ENCODE measurements at places on chromosomes 3 and 15. TPM values are rescaled to one million over a fixed set of nuclear protein-coding genes. Genes with fewer than 3 reads are reported as not detected.

ALG1L2 gene
- not detected for total RNA-seq

FANCD2OS gene
- total RNA-seq: not detected

CLDN16 gene
- total RNA-seq: not detected

DNA sequence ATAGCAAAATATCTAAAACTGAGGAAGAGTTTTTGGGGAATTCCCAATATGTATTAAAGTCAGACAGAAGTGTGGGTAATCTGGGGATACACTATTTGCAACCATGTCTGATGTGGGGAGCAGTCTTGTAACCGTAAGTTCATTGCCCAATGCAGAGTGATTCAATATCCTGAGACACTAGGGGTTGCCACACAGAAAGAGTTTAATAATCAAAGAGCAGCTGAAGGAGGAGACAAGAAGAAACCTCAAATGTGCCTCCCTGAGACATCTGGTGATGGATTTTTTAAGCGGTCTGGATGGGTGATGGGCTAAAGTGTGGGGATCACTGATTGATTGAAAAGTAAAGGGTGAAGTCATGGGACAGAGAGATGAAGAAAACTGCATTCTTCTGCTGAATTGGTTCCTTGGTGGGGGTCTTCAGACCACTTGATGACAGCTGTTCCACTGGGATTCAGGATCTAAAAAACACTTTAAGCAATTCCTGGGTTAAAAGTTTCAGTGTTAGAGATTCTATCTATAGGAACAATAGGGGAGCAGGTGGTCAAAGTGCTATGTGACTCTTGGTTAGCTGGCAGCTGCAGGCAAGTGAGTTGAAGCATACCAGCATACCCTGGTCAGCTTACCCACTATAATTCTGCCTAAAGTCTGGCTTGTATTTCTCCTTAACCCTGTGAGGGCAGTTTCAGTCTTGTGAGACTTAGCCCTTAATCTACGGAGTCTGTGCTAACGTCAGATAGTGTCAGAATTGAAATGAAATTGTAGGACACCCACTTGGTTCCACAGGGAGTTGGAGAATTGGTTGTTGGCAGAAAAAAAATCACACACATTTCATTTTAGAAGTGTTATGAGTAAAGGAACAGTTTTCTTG, 425.9 kb upstream of the TGFBR2 start:
- H3K4me3 ChIP-seq: no peak overlapping the region
- no peaks in the 10 kb centered on the region for H3K27me3 ChIP-seq
- H3K36me3 ChIP-seq: no peaks in the 10 kb centered on the region

DNA sequence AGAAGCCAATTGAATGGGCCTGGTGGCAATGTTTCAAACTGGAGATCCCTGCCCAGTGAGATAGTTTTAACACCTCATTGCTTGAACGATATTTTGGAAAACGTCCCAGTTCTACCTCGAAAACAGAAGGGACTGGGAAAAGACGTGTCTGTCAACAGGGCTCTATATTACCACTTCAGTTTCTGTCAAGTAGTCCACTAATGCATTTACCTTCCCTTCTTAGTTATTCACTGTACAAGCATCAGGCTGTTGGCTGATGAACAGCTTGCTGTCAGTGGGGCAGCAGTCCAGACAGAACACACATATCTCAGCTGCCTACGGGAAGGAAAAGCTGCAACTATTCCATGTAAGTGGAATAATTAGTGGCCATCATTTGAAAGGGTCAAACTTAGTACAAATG, 794.7 kb upstream of the GBE1 start:
- peaks cover 8% of the 10 kb centered on the region for H3K4me1 ChIP-seq
- no peak for DNase-seq
- H3K4me3 ChIP-seq: no peak overlapping the region
- H3K36me3 ChIP-seq: no peaks in the 10 kb centered on the region

DNA sequence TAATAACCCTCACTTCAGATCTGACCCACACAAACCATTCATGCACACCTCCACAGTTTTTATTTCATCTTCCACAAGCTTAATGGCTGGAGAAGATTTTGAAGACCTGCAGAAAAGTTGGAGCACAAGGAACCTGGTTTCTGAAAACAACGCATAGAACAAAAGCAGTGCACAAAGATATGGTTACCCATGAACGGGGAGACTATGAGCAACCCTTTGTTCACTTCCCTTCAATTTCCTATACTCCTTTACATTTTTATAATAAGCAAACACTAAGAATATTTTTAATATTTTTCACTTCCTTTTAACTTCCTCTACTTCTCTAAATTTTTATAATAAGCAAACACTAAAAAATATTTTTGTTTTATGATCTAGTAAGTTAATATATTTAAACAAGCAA, 103.5 kb upstream of the UBE2E2 start:
- H3K27me3 ChIP-seq: no peaks in the 10 kb centered on the region
- H3K4me1 ChIP-seq: no peaks in the 10 kb centered on the region
- no peaks in the 10 kb centered on the region for H3K36me3 ChIP-seq
- no peak overlapping the region for H3K4me3 ChIP-seq
- DNase-seq: no peak
- no peak overlapping the region for H3K27ac ChIP-seq

DNA sequence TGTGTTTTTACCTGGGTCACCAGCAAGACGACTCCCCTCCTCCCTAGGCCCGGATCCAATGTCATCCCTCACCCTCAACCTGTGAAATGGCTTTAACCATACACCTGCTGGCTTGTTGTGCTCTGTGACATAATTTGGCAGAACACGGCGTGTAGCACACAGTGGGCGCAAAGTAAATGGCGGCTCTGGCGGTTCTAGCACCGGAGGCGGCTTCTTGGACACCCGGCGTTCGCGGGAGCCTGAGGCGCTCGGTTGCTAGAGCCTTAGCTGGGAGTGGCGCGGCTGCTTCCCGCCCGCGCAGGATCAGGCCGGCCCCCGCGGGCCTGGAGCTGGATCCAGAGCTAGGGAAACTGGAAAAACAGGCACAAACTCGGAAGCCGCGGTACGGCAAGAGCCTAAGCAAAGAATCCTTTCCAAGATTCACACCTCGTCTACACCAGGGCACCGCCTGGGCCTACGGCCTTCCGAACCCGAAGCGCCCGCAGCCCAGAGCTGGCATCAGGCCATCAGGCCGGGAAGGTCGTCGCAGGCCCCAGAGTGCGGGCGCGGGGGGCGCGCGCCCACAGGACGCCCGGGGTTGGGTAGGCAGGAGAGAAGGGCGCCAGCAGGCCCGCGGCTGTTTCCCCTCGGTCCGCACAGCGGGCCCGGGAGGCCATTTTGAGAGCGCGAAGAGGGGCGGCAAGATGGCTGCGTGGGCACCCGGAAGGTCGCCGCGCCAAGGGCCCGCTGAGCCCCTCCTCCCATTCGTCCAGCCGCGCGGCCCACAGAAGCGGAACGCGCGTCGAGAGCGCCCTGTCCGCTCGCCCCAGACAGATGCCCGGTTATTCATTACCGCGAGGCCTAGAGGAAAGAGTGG, 43.9 kb upstream of the POLG start:
- no peaks in the 10 kb centered on the region for H3K36me3 ChIP-seq
- H3K27ac ChIP-seq: no peak overlapping the region
- DNase-seq: no peak
- H3K4me1 ChIP-seq: peaks cover 17% of the 10 kb centered on the region

GRCh38 chr3:10381336-10381735, 60.4 kb upstream of the SEC13 start:
- H3K27ac ChIP-seq: no peak overlapping the region
- peaks cover 6% of the 10 kb centered on the region for H3K4me1 ChIP-seq
- no peaks in the 10 kb centered on the region for H3K27me3 ChIP-seq
- H3K4me3 ChIP-seq: no peak overlapping the region

DNA sequence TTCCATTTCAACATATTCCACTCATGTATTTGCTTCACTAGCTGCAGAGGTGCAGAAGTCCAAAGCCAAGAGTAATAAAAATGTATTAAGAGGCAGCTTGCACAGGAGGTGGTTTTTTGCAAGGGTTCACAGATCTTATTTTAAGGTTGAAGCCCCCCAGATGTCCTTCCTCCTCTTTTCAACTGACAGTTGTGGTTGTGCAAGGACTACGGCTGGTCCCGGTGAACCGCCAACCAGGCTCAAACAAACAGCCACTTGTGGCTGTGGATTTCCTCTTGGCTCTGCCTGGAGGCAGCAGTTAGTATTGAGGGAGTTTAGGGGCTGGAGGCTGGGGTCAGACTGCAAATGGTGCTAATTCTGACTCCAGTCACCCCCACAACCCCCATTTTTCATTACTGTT, 240.7 kb upstream of the TBC1D5 start:
- H3K27ac ChIP-seq: no peak overlapping the region
- no peaks in the 10 kb centered on the region for H3K27me3 ChIP-seq
- H3K4me1 ChIP-seq: peaks cover 6% of the 10 kb centered on the region
- no peak for DNase-seq
- H3K36me3 ChIP-seq: no peaks in the 10 kb centered on the region
- no peak overlapping the region for H3K4me3 ChIP-seq

DNA sequence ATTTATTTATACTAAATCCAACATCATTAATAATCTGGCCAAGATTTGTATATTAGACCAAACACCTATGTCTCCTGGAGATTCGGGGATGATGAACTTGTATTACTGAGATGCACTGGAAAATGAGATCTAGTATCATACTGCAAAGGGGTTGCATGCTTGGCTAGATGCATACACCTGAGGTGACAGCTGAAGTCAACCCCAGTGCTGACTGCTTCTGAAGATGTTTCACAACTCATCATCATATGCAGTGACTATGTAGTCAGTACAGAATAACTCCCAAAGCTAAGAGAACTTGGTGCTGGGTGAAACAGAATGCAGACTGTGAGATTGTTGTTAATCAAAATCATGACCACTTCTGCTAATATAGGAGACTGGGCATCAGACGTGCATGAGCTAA, 1114.2 kb downstream of the NSUN3 start:
- H3K27ac ChIP-seq: no peak overlapping the region
- H3K4me1 ChIP-seq: no peaks in the 10 kb centered on the region
- no peaks in the 10 kb centered on the region for H3K27me3 ChIP-seq

DNA sequence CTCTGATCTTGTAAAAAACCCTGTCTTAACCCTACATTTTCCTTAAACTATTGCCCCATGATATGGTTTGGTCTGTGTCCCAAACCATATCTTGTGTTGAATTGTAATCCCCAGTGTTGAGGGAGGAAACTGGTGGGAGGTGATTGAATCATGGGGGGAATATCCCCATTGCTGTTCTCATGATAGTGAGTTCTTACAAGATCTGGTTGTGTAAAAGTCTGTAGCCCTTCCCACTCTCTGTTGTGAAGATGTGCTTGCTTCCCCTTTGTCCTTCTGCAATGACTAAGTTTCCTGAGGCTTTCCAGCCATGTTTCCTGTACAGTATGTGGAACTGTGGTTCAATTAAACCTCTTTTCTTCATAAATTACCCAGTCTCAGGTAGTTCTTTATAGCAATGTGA, 881.4 kb downstream of the DIPK2A start:
- no peak overlapping the region for H3K4me3 ChIP-seq
- no peak for DNase-seq
- no peak overlapping the region for H3K27ac ChIP-seq
- H3K27me3 ChIP-seq: no peaks in the 10 kb centered on the region
- H3K36me3 ChIP-seq: no peaks in the 10 kb centered on the region

- H3K27ac ChIP-seq: no peak overlapping the region
- no peak for DNase-seq
- no peak overlapping the region for H3K4me3 ChIP-seq
- H3K4me1 ChIP-seq: no peaks in the 10 kb centered on the region
- no peaks in the 10 kb centered on the region for H3K27me3 ChIP-seq
These were observed 37.6 kb upstream of the SLC22A13 start for GRCh38 chr3:38227989-38228388.

DNA sequence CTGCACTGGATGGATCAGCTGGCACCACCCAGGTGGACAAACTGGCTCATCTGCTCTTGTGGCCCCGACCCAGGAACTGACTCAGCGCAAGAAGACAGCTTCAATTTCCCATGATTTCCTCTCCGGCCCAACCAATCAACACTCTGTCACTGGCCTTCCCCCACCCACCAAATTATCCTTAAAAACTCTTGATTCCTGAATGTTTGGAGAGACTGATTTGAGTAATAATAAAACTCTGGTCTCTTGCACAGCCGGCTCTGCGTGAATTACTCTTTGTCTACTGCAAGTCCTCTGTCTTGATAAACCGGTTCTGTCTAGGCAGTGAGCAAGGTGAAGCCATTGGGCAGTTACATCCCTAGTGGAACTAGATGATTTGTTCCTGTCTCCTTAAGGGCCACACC, 16.1 kb downstream of the BDH1 start:
- DNase-seq: no peak
- H3K27ac ChIP-seq: no peak overlapping the region
- no peaks in the 10 kb centered on the region for H3K36me3 ChIP-seq
- H3K4me1 ChIP-seq: peaks cover 8% of the 10 kb centered on the region
- H3K4me3 ChIP-seq: no peak overlapping the region
- H3K27me3 ChIP-seq: no peaks in the 10 kb centered on the region

DNA sequence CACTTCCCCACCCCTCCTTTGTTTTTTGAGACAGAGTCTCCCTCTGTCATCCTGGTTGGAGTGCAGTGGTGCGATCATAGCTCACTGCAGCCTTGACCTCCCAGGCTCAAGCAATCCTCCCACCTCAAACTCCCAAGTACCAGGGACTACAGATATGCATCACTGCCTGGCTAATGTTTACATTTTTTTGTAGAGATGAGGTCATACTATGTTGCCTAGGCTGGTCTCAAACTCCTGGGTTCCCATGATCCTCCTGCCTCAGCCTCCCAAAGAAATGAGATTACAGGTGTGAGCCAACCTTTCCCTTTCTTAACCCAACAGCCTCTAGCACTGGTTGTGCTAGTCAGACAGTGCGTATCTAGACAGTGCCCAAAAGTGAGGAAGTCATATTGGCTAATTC, 6.4 kb upstream of the GATM start:
- H3K4me1 ChIP-seq: no peaks in the 10 kb centered on the region
- H3K4me3 ChIP-seq: no peak overlapping the region
- no peak for DNase-seq
- H3K36me3 ChIP-seq: no peaks in the 10 kb centered on the region

- no peaks in the 10 kb centered on the region for H3K27me3 ChIP-seq
- H3K36me3 ChIP-seq: no peaks in the 10 kb centered on the region
- no peak overlapping the region for H3K4me3 ChIP-seq
- no peak for DNase-seq
- H3K27ac ChIP-seq: no peak overlapping the region
These were observed 46.8 kb downstream of the PXYLP1 start for GRCh38 chr3:141278196-141279076.

DNA sequence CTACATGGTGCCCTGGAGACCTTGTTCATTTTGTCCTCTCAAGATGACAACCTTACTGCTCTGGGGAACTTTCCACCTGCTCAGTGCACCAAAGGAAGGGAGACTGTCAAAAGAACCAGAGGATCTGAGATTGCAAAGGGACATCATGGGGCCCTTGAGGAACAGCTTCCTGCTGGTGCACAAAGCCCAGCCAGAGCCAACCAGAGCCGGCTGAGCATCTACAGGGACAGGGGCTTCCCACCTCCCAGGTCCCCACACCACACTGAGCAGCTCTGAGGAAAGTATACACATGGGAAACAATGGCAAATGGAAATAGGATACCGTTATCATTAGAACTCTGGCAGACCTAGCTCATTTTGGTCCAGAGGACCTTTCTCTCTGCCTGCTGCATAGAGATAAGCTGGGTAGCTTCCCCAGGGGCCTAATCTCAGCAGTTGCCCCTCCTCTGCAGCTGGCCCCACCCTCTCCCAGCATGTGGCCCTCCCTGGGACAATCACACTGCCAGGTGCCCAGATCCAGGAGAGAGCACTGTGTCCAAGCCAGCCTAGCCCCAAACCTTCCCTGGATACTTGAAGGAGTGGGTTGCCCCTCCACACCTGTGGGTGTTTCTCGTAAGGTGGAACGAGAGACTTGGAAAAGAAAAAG, 123.4 kb upstream of the PRR20G start:
- no peaks in the 10 kb centered on the region for H3K4me1 ChIP-seq
- H3K36me3 ChIP-seq: no peaks in the 10 kb centered on the region
- H3K27me3 ChIP-seq: no peaks in the 10 kb centered on the region
- peak; percentile 82 for DNase-seq

- H3K36me3 ChIP-seq: no peaks in the 10 kb centered on the region
- no peak overlapping the region for H3K4me3 ChIP-seq
- H3K27me3 ChIP-seq: no peaks in the 10 kb centered on the region
- H3K4me1 ChIP-seq: no peaks in the 10 kb centered on the region
- no peak overlapping the region for H3K27ac ChIP-seq
These were observed 41.3 kb downstream of the NEK11 start for GRCh38 chr3:131067983-131068382.
